ENCODE measurements at places on chromosomes 7 and 10. TPM values are rescaled to one million over a fixed set of nuclear protein-coding genes. Genes with fewer than 3 reads are reported as not detected.

- no peak for DNase-seq
These were observed 98.4 kb upstream of the SAMD8 start for GRCh38 chr10:75013007-75013406.

DNA sequence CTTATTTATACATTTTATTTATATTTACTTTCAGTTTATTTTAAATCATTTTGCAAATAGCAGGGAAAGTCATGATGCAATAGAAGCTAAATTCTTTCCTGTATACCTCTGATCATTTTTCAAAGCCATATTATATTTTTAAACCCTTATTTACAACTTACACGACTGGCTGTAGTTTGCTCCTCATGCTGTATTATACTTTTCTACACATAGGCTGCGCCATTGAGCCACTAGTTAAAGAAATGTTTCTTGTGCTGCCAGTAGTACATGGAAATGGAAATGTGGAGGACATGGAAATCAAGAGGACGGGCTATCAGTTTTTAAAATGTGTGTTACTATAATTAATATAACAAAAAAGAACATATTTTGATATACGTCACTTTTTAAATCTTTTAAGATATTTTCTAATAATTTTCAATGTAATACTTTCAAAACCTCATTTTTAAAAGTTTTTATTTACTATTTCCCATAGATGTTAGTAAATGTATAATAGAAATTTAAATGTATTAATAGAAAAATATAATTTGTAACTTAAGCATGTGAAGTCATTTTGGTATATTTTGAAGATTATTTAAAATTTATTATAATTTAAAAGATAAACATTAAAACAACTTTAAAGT lies 118.5 kb downstream of the VTI1A start:
- DNase-seq: no peak

The LIPN gene
- total RNA-seq: not detected

The HMX3 gene
- total RNA-seq: not detected
